ENCODE measurements at places on chromosomes 5 and 9. TPM values are rescaled to one million over a fixed set of nuclear protein-coding genes. Genes with fewer than 3 reads are reported as not detected.

ERAP2 gene
- total RNA-seq, result 7.6 TPM

TLX3 gene
- total RNA-seq, result not detected

TAS2R1 gene
- total RNA-seq, result not detected

DNM1 gene
- 2.9 TPM for total RNA-seq

PGM5 gene
- total RNA-seq, result 1.1 TPM

EQTN gene
- not detected for total RNA-seq
